NCI-H524 treated with DMSO at 0.1 percent for 48 hours (cell line): ENCODE measurements at places on chromosomes 5 and 9.
A peak's percentile ranks its signal among the peaks of the same experiment; 100 is the strongest.

- no peak for DNase-seq
These were observed 72.1 kb upstream of the XPA start for GRCh38 chr9:97769208-97769607.

- DNase-seq: no peak
These were observed 157.4 kb downstream of the MUSK start for GRCh38 chr9:110825950-110826349.

- no peak for DNase-seq
These were observed 37.5 kb downstream of the ANKDD1B start for GRCh38 chr5:75648712-75649111.

DNA sequence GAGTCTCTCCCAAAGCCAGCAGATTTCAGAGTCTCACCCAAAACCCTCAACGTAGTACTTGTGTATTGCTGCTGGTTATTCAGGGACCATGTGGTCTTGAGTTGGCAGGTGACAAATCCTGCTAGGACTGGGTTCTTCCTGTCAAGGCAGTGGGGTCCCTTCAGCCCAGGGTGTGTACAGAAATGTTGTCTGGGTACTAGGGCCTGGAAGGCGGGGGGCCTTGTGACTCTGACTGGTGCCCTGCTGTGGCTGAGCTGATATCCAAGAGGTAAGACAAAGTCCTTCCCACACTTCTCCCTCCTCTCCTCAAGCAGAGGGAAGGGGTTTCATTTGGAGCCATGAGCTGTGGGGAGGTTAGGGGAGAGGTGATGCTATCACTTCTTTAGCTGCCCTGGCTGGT is 58.8 kb downstream of the GABRA6 start:
- no peak for DNase-seq

- DNase-seq: no peak
These were observed 63.4 kb downstream of the DENND1A start for GRCh38 chr9:123866497-123866896.

- no peak for DNase-seq
These were observed 75.7 kb downstream of the KCNT1 start for GRCh38 chr9:135777623-135778177.

DNA sequence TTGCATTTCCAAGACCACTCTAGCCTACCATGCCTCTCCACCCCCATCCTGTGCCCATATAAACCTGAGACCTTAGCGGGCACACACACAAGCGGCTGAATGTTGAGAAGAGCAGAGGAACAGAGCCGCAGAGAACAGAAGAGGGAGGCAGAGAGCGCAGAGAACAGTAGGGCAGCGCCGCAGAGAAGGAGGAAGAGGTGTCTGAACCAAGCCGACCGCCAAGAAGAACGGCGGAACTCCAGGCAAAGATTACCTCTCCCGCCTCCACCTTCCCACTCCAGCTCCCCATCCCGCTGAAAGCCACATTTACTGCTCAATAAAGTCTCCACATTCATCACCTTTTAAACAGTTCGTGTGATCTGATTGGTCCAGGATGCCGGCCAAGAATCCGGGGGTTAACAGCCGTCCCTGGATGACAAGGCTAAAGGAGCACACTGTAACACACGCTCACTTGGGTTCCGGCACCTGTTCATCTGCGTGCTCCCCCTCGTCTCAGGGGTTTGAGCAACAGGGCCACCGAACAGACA is 33.2 kb downstream of the GRIN3A start:
- DNase-seq: peak; percentile 73

DNA sequence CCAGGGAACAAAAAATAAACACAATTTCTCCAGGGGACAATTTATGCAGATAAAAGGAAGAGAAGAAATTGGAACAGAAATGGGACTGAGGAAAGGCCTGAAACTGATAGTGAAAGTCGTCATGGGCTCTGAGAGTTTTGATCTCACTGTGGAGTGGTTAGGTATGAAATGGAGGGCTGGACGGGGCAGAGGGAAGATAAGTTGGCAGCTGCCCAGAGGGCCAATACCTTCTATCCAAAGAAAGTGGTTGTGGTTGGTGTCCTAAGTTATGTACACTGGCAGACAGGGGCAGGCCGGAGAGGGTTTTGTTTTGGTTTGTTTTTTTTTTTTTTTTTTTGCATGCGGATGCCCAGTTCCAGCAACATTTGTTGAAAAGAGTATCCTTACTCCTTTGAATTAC is 46.1 kb downstream of the ZNF618 start:
- DNase-seq: no peak

DNA sequence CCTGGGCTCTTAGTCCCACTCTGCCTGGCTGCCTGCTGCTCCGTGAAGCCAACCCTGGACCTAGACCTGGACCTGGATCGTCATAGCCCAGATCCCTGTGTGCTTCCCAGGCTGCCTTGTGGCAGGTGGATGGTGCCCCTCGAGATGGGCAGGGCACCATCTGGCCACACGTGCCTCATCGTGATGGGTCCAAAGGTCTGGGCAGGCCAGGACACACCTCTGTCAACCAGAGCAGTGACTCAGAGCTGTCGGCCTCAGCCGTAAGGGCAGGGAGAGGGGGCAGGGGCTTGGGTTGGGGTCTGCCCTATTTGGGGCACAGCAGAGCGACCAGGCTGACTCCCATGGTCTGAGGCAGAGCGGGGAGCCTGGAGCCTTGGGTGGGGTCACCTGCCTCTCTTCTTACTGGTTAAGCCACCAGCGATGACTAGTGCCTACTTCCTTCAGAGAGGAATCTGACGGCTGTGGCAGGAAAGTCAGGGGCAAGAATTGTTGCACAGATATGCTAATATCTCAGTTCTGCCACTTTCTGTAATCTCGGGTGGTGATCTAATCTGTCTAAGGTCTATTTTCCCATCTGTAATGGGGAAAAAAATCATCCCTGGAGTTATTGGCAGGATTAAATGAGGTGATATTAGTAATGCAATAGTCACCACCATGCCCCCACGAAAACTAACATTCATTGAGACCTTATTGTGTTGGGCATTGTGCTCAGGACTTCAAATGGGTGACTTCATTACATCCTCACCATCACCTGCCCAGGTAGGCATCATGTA is 3.2 kb upstream of the CDHR2 start:
- no peak for DNase-seq

- no peak for DNase-seq
These were observed 39.2 kb downstream of the GLIS3 start for GRCh38 chr9:4260661-4261060.

- DNase-seq: no peak
These were observed 70.0 kb downstream of the NLN start for GRCh38 chr5:65791712-65792673.
